Stimulated activated CD4-positive, alpha-beta T cell treated with anti-CD3 and anti-CD28 coated beads, Interleukin-15, amount 100 ng/mL, for 1 hour (primary cell): ENCODE measurements at places on chromosomes 6 and 20.
A peak's percentile ranks its signal among the peaks of the same experiment; 100 is the strongest.

- no peak for DNase-seq
Observed at GRCh38 chr6:137816133-137816579, 50.9 kb upstream of the TNFAIP3 start.

GRCh38 chr20:14264869-14265268 is 72.5 kb downstream of the FLRT3 start:
- DNase-seq: no peak

GRCh38 chr20:12316794-12317193 is 399.1 kb downstream of the BTBD3 start:
- no peak for DNase-seq

DNA sequence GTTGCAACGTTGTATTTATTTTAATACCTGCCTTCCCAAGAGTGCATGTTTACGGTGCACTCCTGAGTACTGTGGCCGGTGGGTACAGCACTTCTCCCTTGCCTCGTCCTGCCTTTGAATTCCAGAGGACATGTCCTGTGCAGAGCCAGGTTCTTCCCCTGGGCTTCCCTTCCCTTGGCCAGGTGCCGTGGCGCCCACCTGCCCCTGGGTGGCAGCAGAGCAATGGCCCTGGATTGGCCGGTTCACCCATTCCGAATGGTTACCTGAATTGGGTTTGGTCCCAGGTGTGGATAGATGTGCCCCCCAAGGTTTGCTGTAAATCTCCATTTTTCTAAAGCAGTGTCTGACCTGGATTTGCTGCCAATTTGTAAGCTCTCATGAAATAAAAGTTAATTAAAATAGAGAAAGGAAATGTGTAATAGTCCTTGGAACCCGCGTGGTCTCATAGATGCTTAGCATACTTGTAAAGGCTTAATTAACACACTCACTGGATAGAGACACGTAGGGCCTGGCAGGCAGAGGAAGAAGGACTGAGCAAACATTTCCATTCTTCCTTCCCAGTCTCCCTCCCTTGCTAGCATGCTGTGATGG is 40.6 kb downstream of the DTD1 start:
- DNase-seq: no peak

GRCh38 chr6:154783229-154783628 is 50.0 kb downstream of the SCAF8 start:
- DNase-seq: no peak

GRCh38 chr20:39264506-39265172 is 302.5 kb downstream of the DHX35 start:
- no peak for DNase-seq

DNA sequence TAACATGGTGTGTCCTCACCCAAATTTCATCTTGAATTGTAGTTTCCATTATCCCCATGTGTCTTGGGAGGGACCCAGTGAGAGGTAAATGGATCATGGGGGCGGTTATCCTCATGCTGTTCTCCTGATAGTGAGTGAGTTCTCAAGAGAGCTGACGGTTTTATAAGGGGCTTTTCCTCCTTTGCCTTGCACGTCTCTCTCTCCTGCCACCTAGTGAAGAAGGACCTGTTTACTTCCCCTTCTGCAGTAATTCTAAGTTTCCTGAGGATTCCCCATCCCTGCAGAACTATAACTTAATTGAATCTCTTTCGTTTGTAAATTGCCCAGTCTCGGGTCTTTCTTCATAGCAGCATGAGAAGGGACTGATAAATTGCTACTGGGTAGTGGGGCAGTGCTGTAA is 789.3 kb downstream of the FRK start:
- DNase-seq: no peak

- no peak for DNase-seq
Observed at GRCh38 chr6:38155144-38155543, 335.6 kb downstream of the ZFAND3 start.

GRCh38 chr6:56193846-56194245 is 53.5 kb downstream of the COL21A1 start:
- DNase-seq: no peak

GRCh38 chr20:38165089-38165965 is at the start of gene TGM2:
Gene TGM2, minus strand, starts transcription at chr20:38165270. Its CDS starts 72 bp downstream, at chr20:38165198.
- DNase-seq: peak; percentile 8

DNA sequence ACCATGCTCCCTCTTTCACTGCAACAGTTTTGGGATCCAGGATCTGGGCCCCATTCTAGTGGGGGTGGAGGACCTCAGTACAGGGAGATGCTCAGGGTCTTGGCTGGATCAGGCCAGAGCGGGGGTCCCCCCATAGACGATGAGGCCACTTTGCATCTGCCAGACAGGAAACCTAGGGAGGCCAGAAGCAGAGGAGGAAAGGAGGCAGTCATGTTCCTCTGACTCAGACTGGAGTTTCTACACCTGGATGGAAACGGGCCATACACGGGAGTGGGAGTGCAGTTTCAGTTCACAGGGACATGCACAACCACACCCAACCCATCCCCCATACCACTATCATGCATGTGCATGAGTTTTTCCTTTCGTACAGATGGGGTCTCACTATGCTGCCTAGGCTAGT is 3.6 kb upstream of the EMILIN3 start:
- no peak for DNase-seq

DNA sequence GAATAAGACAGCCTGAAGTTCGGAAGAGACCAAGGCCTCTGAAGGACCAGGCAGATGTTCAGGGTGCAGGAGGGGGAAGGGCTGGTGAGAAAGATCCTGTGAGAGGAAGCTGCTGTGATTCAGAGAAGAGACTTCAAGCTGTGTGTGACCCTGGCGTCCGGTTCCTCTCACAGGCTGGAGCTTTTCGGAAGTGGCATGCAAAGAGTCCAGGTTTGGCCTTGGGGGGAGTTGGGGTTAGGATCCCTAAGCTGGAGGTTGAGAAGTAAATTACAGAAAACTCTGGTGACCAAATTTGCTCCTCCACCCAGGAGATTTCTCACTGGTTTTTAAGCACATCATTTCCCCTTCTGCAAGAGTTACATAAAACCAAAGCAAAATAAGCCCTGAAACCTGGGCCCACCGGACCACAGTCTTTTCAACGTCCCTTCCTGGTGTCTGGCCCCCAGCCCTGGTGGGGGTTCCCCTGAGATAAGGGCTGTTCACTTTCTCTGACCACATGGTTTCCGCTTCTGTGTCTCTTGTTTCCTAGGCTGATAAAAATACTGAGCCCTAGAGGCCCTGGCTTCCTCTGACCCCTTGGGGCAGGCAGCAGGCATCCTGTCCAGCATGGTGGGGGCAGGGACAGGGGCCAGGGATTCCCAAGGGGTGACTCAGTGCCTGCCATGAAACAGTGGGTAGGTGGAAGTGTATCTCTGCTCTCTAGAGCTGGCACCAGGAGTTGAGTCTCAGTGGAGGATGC is 12.0 kb upstream of the LTA start:
- DNase-seq: no peak

GRCh38 chr6:166341977-166342348 is 382 bp downstream of the SFT2D1 start:
- no peak for DNase-seq

DNA sequence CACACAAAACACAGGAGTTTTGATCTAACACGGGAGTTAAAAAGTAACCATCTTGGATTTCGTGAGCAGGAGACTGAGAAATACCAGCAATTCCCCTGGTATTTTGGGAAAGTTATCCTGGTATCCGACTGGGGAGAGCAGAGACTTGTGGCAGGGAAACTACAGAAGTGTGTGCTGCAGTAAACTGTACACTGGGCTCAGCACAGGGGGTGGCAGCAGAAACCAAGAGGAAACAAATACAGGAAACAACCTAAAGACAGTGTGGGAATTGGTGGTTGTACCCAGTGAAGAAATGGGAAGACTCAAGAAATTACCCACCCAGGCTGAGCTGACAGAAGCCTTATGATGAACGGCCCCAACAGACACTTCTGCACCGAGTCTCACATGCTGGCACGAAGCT is 109.8 kb downstream of the CHD6 start:
- no peak for DNase-seq

DNA sequence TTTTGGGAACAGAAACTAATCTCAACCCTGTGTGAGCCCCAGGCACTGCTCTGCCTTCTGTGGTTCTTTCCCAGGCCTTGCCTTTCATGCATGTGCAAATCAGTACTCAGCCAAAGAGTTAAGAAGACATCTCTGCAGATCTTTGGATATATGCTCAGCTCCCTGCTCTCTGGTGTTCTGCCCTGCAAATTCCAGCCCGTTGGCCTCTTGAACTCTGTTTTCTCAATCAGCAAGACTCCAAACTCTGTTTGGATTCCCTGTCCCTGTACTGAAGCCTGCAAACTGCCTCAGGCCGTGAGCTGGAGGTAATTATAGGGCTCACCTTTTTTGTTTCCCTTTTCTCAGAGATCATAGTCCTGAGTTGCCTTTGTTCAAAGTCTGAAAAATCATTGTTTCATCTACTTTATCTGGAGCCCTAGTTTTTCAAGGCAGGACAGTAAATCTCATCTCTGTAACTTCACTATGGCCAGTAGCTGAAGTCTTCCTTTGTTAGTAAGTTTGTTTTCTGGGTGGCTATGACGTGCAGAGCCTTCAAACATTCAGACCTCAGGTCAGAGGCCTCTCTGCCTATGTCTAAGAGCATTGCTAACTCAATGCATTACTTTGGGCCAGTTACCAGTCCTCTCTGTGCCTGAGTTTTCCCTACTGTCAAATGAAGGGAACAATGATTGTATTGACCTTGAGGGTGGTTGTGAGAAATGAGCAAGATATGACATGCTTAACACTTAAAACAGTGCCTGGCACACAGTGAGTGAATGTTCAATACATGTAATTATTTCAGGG is 15.9 kb upstream of the MDFI start:
- no peak for DNase-seq

- no peak for DNase-seq
Observed at GRCh38 chr20:62589720-62590119, 52.6 kb upstream of the SLCO4A1 start.

GRCh38 chr6:160256445-160256844 is 2.2 kb downstream of the SLC22A2 start:
- DNase-seq: no peak

DNA sequence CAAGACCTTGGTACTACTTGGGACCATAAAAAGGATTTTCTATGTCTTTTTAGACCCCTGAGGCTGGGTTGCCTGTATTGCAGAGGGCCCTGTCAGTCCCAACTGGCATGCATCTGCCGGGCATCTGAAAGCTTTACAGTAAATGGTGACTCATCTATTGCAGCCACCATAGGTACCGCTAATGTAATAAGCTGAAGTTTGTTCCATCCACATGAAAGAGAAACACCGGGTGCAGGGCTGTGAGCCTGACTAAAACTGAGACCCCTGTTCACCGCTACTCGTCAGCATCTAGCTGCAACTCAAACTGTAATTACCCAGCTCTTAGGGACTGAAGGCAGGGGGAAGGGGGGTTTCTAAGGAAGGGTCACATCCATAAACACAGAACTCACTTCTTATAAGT is 49.5 kb downstream of the TRERF1 start:
- no peak for DNase-seq

- DNase-seq: no peak
Observed at GRCh38 chr20:35369804-35370203, 42.0 kb downstream of the UQCC1 start.

DNA sequence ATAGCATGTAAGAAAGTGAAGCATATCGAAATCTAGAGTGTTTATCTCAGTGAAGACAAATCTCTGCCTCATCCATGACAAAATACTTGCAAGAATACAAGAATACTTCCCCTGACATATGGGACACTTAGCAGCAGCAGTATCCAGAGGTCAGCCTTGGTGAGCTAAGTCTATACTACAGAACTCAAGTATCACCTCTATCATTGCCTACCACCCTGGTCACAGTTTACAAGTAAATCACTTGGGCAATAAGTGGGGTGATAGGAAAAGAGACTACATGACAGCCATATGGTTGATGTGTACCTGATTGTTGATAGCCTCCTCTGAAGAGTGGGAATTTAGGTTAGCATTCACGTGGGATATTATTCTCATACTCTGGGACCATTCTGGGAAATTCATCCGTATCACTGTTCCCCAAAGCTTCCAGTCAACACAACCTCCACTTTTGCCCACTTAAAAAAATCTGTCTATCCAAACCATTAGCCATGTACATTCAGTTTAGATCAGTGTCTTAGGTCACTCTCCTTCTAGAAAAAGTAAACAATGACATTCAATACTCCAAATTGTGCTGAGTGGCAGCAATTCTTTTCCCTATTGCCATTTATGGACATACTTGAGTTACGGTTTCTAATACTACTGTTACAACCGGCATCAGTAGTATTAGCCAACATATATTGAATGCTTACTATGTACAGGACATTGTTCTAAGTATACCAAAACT is 118.2 kb upstream of the PRSS16 start:
- no peak for DNase-seq

DNA sequence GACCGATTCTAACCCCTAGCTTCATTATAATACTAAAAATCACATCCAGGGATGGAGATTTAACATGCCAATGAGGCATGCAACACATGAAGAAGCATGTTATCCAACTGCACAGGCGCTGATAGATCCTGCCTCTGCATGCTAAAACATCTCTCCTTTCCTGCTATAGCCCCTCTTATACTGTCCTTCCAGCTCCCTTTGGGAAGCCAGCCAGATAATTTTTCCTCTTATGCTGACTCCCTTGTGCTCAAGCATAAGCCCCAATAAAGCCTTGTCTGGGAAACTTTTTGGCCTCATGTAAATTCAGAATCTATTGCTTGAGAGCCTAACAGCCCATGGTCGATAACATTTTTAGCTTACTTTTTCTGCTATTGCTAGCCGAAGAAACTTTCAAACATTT is 404.3 kb downstream of the EPM2A start:
- no peak for DNase-seq

- no peak for DNase-seq
Observed at GRCh38 chr6:90178384-90178855, 118.2 kb downstream of the BACH2 start.

DNA sequence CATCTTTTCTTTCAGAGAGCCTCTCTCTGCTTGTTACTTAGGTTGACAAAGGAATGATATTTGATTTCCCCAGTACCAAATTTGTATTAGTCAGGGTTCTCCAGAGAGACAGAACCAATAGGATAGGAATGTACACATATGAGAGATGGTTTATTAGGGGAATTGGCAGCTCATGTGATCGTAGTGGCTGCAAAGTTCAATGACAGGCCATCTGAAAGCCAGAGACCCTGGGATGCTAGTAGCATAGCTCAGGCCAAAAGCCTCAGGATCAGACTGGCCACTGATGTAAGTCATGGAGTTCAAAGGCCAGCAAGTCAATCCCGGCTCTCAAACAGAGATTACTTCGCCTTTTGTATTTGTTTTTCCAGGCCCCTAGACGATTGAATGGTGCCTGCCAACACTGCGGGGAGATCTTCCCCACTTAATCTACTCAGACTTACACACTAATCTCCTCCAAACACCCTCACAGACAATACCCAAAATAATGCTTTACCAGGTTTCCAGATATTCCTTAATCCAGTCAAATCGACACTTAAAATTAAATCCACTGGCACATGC is 215.5 kb downstream of the ALDH8A1 start:
- DNase-seq: no peak
